Stimulated activated CD8-positive, alpha-beta memory T cell treated with anti-CD3 and anti-CD28 coated beads, Interleukin-7, amount 100 ng/mL, for 1 hour (primary cell): ENCODE measurements at places on chromosomes 3 and 15.

DNA sequence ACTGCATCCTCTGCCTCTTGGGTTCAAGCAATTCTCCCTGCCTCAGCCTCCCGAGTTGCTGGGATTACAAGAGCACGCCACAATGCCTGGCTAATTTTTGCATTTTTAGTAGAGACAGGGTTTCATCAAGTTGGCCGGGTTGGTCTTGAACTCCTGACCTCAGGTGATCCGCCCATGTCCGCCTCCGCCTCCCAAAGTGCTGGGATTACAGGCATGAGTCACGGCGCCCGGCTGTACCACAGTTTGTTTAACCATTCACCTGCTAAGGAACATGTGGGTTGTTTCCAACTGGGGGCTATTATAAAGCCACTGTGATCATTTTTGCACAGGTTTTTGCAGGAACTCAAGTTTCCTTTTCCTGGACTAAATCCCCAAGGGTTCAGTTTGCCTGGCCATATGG lies 123.2 kb upstream of the RAP2B start:
- no peak for DNase-seq

GRCh38 chr3:124650798-124651197 lies 79.5 kb upstream of the UMPS start:
- DNase-seq, result no peak

DNA sequence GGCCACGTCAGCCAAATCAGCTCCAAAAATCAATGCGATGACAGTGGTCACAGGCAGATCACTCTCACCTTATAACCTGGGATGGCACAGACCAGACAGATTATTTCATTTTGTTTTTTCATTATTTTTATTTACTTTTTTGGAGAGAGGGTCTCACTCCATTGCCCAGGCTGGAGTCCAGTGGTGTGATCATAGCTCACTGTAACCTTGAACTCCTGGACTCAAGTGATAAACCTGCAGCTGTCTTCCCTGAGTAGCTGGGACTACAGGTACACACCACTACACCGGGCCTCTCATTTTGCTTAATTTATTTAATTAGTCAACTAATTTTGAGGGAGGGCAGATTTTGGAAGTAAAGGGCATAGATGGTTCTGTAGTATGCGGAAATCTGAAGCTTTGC lies 51.2 kb upstream of the ICE2 start:
- DNase-seq, result no peak

- no peak for DNase-seq
Observed at GRCh38 chr3:45895686-45896468, 9.5 kb downstream of the CCR9 start.

- DNase-seq, result no peak
Observed at GRCh38 chr3:85838921-85839320, 880.1 kb downstream of the CADM2 start.

- no peak for DNase-seq
Observed at GRCh38 chr3:52202384-52203077, 4.6 kb downstream of the ALAS1 start.

- DNase-seq, result no peak
Observed at GRCh38 chr15:45858491-45858890, 223.7 kb downstream of the SQOR start.

GRCh38 chr3:76969996-76970615 lies 69.8 kb upstream of the ROBO2 start:
- DNase-seq, result no peak

DNA sequence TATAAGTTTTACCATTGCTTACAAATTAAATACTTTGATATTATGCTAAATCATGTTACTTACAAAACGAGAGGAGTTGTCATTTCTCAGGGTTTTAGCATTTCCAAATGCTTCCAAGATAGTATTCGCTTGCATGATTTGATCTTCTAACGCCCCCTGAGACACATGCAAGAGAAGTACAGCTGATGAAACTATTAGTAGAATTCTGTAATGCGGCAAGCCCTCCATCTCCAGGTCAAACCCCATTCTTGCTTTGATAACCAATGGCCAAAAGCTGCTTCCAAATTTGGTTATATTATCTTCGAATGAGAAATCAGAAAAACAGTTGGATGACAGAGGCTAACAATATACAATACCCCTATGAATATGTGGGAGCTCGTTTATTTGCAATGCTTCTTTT lies 14.7 kb downstream of the MYH15 start:
- DNase-seq, result no peak

DNA sequence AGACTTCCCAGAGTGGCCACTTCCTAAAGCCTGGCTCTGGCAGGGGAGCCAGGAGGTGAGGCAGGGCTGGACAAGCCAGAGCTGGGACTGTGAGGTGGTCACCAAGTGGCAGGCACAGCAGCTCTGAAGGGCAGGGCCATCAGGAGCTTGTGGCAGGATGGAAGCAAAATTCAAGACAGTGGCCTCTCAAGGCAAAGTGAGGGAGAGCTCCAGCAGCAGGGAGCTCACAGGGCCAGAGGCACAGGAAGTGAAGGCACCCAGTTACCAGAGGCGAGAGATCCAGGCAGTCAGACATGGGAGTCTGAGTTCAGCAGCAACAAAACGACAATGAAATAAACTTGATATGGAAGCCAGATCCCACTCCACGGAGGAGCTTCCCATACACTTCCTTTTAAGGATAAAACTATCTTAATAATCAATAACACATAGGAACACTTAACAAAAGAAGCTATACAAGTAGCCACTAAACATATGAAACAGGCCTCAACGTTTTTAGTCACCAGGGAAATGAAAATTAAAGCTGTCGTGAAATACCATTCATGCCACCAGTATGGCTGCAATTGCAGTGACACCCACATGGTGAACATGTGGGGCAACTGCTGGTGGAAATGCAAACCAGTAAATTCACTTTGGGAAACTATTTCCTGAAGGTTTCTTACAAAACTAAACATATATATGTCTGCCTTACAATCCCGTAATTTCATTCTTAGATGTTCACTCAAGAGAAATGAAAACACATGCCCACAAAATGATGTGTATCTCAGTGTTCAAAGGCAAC lies 35.4 kb upstream of the TMEM158 start:
- DNase-seq, result no peak

- DNase-seq, result no peak
Observed at GRCh38 chr3:71450162-71450561, 133.4 kb downstream of the FOXP1 start.

- DNase-seq, result no peak
Observed at GRCh38 chr3:39443530-39443929, 23.9 kb upstream of the MOBP start.

GRCh38 chr3:185658504-185658912 lies 72.4 kb downstream of the SENP2 start:
- DNase-seq, result no peak

DNA sequence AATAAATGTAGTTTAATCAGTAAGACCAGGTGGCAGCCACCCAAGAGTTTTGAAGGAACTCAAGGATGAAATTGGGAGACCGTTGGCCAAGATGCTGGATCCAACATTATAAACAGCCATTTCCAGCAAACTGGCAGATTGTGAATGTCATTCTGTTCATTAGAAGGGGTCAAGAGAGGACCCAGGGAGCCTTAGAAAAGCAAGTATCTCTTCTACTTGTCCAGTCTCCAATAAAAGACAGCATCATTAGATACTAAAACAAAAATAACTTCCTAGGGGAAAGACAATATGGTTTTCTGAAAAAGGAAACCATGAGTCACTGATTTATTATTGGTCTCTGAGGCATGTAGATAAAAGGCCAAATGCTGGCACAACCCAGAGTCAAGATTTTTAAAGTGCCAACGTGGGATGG lies 67.9 kb downstream of the GADL1 start:
- DNase-seq, result no peak

DNA sequence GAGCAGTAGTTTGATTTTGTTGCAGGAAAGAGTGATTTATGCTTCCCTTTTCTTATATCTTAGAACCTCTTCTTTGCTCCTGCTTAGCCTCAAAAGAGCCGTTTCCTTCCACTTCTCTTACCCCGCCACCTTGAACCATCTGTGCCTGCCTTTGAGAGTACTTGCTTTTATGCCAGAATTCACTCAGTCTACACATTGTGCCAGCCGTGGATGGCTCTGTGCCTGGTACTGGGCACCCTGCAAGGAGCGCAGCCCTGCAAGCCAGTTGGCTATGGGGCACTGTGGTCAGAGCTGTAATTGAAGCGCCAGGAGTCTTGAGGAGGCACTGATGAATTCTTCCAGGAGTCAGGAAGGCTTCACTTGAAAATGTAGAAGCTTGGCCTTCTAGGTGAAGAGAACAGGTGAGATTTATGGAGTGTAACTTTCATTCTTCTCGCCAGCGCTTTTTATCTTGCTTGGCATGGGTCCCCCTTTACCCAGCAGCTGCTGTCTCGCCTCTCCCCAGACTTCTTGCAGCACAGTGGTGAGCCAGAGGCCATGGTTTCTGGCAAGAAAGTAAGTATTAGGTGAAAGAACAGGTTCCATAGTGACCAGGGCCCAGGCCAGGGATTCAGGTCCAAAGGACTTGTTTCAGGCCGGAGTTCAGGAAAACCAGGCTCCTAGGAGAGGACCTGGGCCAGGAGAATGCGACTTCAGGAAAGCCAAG lies 4.9 kb downstream of the TMED3 start:
- no peak for DNase-seq

GRCh38 chr3:9088441-9089353 lies 125.4 kb upstream of the RAD18 start:
- no peak for DNase-seq

- no peak for DNase-seq
Observed at GRCh38 chr15:55707951-55708350, 35.0 kb downstream of the PRTG start.

DNA sequence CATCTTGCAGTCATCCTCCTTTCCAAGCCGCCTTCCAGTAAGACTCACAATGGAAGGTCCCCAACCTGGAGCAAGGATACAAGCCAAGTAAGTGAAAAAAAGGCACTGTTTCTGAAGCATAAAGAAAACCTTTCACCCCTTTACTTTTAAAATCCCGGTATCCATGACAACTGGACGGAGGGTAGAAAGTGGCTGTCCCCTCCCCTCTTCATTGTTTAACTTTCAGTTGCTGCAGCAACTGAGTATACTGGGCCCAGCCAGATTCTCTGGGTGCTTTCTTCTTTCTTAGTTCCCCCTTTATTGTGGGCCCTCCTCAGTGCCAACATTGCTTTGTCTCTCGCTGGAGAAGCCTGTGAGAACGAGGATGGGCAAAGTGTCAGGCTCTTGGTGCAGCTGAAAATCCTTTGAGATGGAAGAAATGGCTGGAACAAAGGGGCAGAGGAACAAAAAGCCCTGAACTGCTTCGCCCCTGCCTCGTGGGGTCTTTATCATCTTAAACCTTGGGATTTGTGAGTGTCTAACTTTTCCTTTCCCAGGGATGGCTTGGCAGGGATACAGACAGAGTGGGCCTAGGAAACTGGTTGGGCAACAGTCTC lies 224.0 kb upstream of the RGMA start:
- no peak for DNase-seq

DNA sequence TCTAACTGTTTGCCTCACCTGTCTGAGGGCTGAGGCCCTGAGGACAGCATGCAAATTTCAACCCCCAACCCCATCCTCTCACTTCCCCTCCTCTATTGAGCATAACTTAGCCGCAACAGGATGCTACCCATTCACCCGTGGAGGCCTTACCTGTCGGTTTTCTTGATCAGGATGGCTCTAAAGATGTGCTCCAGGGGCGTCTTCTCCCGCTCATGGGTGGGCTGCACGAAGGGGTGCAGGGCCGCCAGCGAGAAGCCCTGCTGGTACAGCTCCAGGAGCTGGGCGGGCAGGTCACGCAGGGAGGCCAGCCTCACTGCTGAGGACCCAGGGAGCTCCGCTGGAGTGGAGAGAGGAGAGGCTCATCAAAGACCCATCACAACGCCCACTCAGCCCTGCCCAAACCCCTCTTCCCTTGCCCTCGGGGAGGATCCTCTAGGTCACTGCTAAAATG lies 79.8 kb downstream of the RFTN1 start:
- no peak for DNase-seq

DNA sequence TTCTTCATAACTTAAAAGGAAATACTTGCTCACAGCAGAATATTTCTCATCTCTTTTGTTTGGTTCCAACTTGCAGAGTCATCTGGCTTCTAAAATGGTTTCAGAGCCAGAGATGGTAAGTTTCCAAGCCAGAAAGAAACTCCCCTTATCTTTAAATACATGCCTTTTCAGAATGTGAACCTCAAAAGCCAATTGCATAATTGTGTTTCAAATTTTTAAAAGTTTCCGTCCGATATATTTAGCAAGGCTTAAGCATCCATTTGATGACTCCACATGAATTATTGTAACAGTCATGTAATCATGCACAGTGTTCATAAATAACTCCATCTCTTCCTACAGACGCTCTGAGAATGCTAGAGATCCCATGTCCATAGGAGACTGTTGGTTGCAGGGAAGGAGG lies 40.6 kb upstream of the C3orf80 start:
- DNase-seq, result no peak

DNA sequence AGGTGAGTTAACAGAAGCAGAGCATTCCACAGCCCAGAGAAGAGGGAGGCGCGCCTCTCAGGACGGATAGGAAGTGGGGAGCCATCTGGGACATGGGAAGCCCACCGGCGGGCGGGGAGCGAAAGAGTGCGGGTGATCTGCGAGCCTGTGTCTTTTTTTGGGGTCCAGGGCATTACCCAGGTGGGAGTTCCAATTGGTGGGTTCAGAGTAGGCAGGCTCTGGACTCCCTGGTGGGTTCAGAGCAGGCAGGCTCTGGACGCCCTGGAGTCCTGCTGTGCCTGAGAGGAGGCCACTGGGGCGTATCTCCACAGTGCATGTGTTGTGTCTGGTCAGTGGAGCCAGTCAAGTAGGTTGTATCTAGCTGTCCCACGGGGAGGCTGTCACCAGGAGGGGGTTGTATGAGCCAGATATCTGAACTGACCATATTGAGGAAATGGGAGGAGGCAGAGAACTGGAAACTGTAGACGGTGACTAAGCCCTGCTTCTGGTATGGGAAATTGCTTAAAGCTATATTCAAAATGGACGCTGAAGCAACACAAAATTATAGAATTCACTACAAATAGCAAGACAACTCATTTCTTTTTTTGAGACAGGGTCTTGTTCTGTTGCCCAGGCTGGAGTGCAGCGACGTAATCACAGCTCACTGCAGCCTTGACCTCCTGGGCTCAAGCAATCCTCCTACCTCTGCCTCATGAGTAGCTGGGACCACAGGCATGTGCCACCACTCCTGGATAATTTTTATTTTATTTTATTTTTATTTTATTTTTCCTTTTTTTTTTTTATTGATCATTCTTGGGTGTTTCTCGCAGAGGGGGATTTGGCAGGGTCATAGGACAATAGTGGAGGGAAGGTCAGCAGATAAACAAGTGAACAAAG lies 34.5 kb upstream of the CHST2 start:
- no peak for DNase-seq

- no peak for DNase-seq
Observed at GRCh38 chr3:29374226-29374625, 93.4 kb downstream of the RBMS3 start.
